GM23248 (cell line): ENCODE measurements at places on chromosomes 6 and 20. TPM values are rescaled to one million over a fixed set of nuclear protein-coding genes. Genes with fewer than 3 reads are reported as not detected.
A peak's percentile ranks its signal among the peaks of the same experiment; 100 is the strongest.

- DNase-seq: no peak
Observed at GRCh38 chr6:147554281-147554680, 45.8 kb downstream of the SAMD5 start.

GRCh38 chr20:13322198-13322597, 101.1 kb downstream of the ISM1 start:
- DNase-seq: no peak

TGM3 gene
- 0.14 and 0.25 TPM in 2 replicates for polyA plus RNA-seq

GRCh38 chr6:2179950-2180349, 65.5 kb downstream of the GMDS start:
- DNase-seq: peak; percentile 44

KCNG1 gene
- 10.4 and 11.1 TPM in 2 replicates for polyA plus RNA-seq

MOCS3 gene
- 5.3 and 5.6 TPM in 2 replicates for polyA plus RNA-seq

GRCh38 chr6:30615219-30615957, 1.7 kb downstream of the PPP1R10 start:
- peak; percentile 85 for DNase-seq

DNA sequence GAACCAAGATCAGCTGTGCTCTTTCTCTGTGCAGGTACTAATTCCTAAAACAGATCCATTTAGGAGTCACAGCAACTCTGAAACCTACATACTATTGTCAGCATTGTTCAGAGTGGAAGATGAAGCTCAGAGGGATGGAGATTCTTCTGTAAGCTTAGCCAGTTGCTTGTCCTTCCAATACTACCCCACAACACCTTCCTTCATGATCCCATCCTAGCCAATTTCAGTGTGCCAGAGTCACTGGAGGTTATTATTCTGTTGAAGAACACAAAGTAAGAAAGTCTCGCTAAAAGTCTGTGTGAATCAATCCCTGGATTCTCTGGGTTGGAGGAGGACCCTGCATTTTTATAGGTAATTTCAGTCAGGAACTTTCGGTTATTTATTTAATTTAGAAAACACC, 2.3 kb downstream of the POPDC3 start:
- no peak for DNase-seq

DNA sequence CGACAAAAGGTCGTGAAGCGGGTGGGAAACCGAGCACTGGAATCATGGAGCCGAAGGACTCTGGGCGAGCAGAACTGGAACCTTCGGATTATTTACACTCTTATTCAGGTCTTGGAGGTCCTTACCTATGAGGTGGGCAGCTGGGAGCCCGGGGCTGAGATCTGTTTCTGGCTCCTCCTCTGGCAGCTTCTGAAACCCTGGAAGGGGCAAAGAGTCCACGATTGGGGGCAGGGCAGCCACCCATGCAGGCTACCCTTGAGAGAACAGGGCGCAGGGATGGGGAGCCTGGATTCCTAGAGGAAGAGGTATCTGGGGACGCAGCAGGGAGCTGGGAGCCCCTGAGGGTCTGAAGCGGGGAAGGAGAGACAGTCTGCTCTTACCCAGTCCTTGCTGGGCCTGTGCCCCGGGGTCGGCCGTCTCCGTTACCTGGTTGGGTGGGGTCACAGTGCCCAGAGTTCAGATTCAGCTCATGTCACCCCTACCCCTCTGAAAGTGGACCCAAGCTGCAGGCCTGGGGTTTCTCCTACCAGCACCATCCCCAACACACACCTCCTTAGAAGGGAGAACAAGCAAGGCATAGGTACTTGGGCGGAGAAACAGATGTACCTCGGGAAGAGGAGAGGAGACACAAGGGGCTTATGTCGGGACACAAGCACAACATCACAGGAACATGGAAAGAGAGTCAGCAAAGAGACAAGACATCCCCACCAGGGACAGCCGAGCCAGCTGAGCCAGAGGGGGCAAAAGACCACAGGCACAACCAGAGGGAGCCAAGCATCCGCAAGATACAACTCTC, 592 bp downstream of the LTB start:
- DNase-seq: no peak

DNA sequence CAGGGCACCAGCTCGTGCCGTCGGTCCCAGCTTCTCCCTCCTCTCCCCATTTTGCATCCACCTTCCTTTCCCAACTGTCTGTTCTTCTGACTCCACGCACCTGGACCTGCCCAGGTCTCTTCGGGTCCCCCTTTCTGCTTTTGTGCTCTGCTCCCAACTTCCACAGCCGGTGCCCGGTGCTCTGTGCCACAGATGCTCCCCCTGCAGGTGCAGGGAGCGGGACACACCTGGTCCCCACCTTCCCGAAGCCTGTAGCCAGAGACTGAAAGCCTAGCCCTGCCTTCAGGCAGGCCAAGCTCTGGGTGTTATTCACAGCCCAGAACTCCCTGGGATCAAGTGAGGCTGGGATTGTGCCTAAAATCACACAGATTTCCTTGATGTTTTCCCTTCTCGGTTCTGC, 24.6 kb upstream of the BMP7 start:
- DNase-seq: no peak
